Osteoblast (primary cell): ENCODE measurements at places on chromosomes 4 and X.
A peak's percentile ranks its signal among the peaks of the same experiment; 100 is the strongest.

GRCh38 chr4:154126276-154126675 lies 337.4 kb upstream of the SFRP2 start:
- DNase-seq = no peak

GRCh38 chr4:10273030-10273429 lies 156.4 kb upstream of the WDR1 start:
- DNase-seq = no peak

DNA sequence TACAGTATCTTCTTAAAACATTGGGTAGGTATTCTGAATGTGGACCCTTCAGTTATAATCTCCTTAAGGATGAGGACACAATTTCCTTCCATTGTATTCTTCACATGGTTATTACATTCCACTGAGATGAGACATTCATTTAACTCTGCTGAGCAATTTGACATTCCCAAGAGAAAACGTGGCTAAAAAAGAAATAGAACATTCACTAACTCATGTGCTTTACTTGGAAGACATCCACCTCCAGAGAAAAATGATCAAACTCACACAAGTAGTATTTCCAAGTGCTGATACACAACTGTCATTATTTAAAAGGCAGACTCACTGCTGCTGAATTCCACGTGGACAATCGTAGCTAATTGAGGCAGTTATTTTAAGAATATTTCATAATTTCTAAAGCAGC lies 227.9 kb upstream of the ANKRD50 start:
- DNase-seq = no peak

DNA sequence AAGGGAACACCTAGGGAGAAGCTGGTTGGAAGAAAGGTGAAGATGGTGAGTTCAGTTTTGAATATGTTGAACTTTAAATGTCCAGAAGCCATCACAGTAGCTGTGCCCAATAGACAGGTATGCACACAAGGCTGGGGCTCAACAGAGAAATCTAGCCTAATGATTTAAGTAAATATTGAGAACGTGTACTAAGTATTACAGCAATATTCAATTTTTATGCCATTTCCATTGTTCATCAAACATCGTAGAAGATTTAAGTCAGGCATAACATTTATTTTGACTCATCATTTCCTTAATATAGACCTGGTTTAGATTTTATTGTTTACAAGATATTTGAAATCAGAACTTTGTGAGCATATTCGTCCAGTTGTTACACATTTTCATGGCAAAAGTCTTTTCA lies 116.4 kb downstream of the HPGD start:
- DNase-seq = no peak

- DNase-seq = no peak
Measured at GRCh38 chr4:94420356-94420755, 31.4 kb upstream of the PDLIM5 start.

- no peak for DNase-seq
Measured at GRCh38 chr4:134537701-134538100, 336.1 kb upstream of the PABPC4L start.

DNA sequence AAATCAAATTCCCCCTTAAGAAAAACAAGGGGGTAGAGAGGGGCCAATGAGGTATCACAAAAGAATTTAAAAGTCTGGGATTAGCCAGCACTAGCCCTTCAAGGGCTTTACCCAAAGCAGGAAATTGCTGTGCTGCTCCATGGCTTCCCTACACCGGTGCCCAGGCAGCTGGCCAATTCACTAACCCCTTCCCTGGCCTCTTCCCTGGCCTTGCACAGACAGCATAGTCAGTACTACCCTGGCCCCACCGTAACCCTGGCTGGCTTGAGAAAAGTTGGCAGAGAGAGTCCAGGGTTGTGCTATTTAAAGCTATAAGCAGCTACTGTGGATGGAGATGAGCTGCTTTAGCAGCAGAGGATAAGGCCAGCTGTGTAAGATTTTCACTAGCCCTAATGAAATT lies 43.1 kb downstream of the ADAMTS3 start:
- DNase-seq = peak; percentile 68

- no peak for DNase-seq
Measured at GRCh38 chr4:54842656-54843055, 184.9 kb downstream of the KIT start.

- no peak for DNase-seq
Measured at GRCh38 chrX:39112143-39112542, 310.9 kb downstream of the MID1IP1 start.

- DNase-seq = no peak
Measured at GRCh38 chr4:10965196-10965595, 280.6 kb upstream of the CLNK start.

DNA sequence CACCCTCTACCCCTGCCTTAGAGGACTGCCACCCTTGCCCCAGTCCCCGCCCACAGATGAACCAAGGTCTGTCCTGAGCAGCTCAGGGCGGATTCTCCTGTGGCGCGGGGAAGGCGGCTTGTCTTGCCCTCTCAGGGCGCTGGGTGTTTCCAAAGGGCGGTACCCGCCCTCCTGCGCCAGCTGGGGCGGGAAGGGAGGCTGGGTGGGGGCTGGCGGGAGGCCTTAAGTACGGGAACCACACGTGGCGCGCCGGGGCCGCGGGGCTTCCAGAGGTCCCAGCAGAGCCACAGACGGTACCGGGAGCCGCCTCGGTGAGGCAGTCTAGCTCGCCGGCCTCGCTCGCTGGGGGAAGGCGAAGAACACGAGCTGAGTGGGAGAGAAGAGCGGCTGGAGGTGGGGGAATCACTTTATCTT lies 361.1 kb downstream of the MID1IP1 start:
- no peak for DNase-seq

GRCh38 chrX:114800719-114801118 lies 216.7 kb downstream of the IL13RA2 start:
- no peak for DNase-seq

DNA sequence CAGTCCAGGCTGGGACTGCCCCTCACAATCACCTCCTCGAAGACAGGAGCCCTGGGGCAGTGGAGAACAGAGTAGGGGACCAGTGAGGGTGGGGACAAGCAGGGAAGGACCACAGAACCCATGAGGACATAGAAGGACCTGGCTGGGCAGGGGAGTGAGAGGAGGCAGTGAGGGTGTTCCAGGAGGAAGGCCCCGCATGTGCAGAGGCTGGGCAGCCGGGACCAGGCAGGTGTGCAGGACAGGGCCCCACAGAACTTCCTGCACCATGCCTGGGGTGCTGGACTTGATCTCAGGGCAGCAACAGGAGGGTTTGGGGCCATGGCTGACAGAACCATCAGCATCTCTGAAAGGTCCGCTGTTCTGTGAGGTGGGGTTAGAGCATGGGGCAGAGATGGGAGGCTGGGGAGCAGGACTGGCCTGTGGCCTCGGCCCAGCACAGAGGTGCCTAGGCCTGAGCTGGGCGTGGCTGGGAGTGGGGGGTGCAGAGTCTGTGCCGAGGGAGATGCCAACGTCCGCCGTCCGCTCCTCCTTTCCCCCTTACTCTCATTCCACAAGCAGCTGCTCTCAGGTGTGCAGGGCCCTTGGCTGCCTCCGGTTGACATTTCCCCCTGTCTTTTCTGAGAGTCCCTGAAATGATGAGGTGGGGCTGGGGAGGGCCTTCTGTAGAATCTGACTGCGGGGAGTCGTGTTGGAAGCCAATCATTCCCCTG lies 40.8 kb downstream of the EVC start:
- DNase-seq = no peak

DNA sequence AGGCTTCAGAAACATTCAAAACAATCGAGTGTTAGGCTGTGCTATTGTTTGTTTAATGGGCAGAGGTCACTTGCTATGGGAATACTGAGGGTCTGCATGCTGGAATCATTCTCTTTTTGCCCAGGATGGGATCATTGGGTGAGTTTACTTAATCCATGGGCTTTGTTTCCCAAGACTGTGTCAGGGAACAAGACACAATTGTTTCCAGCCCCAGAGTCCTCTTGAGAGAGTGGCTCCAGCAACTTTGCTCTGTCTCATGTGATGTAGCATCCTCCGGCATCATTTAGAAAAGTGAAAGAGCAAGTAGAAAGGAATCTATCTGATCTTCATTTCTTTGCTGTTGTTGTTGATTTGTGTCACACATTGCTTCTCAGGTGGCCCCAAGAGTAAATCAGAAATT lies 1.8 kb downstream of the TENM3 start:
- no peak for DNase-seq

- peak; percentile 62 for DNase-seq
Measured at GRCh38 chr4:19850909-19851308, 400.8 kb upstream of the SLIT2 start.

DNA sequence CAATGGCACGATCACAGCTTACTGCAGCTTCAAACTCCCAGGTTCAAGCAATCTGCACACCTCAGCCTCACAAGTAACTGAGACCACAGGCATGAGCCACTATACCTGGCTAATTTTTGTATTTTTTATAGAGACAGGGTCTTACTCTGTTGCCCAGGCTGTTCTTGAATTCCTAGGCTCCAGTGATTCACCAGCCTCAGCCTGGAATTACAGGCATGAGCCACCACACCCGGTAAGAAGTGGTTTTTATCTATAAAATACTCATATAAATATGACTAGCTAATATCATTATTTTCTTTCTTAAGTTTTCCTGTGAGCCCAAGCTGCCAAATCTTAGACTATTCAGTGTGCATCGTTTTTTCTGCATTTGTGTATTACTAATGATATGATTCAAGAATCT lies 4.4 kb downstream of the SCFD2 start:
- DNase-seq = no peak

- DNase-seq = no peak
Measured at GRCh38 chrX:45077748-45078424, 122.8 kb downstream of the DIPK2B start.

DNA sequence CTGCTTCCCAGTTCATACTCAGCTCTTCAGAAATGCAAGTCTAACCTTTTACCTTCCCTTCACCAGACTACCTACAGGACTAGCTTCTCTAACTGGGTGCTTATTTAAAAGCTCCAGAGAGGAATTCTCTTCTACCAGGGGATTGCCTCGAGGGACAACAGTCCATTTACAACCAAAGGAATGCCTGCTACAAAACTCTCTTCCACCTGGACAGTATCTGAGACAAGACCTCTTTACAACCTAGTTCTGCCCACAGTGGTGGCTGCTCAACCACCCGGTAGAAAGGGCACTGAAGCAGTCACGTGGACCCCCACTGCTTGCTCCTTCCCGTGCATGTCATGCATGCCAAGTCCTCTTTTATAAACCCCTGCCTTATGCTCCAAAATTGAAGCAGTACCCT lies 158.1 kb upstream of the ANXA10 start:
- no peak for DNase-seq

DNA sequence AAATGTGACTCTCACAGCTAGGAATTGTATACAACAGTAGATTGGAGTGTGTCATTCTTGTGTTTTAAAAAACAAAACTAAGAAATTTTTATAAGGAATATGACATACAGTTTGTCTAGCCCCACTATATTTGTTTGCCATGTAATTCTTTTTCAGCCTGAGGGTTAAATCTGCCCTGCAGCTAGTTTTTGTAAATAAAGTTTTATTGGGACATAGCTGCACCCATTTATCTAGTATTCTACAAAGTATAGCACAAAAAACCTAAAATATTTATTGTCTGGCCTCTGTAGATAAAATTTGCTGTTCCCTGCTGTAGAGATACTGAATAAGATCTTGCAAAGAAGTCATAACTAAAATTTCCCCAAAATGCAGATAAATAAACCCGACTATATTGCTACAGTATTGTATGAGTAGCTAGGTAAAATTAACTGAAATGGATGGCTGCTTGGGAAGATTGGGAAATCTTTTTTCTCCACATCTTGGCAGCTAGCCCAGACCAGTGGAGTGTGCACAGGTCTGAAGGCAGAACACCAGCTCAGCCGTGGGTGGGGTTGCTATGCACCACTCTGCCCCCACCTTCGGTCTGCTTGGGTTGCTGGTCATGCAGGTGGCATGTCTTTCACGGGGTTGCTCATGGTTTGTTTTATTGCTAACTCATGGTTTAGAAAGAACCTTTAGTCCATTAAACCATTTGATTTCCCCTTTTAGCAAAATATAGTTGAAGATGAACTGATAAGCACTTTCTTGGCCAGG lies 127.9 kb downstream of the KLHL8 start:
- peak; percentile 80 for DNase-seq

DNA sequence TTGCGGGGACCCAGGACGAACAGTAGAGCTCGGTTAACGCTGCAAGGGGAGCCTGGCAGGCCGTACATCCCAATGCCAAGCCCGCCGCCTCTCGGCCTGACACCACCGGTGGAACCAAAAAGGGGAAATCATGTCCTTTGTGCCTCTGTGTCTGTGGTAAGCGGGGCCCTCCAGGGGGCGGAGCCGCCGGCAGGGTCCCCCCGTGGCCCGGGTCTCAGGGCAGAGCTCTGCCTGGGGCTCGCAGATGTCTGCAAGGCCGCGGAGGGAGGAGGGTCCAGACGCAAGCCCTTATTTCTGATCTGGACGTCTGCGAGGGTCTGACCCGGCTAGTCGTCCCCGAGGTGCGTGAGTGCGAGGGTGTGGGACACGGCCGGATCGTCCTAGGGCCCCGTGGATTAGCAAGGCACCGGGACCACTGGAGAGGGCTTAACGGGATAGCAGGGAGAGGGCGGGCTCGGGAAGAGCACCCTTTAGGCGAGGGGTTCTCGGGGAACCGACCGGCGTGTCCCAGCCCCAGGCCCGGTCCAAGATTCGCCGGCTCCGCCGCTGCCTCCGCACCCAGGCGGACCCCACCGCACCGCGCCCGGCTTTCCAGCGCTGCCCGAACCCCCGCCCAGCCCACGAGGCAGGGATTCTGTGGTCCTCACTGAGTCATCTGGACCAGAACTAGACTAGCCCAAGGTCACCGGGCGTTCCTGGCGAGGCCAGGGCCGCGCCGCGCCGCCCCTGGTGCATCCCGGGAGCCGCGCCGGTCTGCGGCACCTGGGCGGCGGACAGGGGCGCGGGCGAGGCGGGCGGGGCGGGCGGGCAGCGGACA lies 863 bp upstream of the FAM193A start:
- peak; percentile 91 for DNase-seq

DNA sequence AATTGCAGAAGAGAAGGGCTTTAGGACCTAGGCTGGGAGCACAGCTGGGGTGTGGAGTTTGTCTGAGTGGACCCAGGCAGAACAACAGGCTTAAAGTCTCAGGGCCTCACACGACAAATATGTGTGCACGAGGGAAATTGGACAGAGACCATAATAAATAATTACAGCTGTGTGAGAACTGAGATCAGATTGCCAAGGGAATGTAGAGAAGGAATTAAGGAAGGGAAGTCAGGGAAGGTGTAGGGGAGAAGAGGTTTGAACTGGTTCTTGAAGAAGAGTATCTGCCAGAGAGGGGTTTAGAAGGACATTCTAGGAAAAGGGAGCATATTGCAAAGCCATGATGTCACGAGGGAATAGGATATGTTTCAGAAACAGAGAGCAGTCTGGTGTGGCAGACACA lies 120.7 kb upstream of the TSPAN5 start:
- no peak for DNase-seq

DNA sequence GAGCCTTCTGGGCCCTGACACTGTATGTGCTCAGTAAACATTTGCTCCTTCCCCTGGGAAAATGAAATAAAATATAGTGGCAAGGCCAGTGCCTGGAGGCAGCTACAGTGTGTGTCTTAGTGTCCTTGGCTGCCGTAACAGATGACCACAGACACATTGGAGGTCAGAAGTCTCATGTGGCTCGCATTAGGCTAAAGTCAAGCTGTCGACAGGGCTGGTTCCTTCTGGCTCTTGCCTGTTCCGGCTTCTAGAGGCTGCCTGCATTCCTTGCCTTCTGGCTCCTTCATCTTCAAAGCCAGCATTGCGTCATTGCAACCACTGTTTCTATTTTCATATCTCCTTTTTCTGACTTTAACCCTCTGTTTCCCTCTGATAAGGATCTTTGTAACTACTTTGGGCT lies 83.6 kb upstream of the STX18 start:
- DNase-seq = no peak

GRCh38 chr4:76601791-76602190 lies 166.8 kb downstream of the SHROOM3 start:
- DNase-seq = no peak
